ENCODE measurements at places on chromosomes 2 and 18.

DNA sequence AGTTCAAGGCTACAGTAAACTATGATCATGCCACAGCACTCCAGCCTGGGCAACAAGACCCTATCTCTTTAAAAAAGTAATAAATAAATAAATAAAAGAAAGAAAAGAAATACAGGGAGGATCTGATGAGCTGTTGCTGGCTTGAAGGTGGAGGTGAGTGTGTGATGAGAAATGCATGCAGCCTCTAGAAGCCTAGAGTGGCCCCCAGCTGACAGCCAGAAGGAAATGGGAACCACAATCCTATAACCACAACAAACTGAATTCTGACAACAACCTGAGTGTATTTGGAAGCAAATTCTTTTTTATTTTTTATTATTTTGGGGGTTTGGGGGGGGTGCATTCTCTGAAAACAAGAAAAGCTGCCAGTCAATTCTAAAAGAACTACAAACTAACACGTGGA, 14.6 kb downstream of the NOL10 start:
- DNase-seq: no peak

DNA sequence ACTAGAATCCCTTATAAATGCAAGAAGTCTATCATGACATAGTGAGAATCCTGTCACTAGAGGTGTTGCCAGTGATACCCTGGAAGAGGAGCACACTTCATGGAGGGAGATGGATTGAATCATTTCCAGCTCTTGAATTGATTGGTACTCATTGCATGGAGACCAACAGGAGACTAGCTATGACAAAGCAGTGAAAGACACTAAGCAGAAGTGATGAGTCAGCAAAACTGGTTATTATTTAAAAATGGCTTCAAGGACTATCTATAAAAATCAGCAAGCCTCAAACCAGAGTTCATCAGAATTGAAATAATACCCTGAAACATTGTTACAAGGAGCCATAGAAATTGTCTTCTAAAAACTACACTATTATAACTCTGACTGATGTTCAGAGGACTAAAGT, 200.3 kb downstream of the PDE11A start:
- DNase-seq: no peak

- no peak for DNase-seq
Measured at GRCh38 chr2:70619167-70619566, 65.5 kb upstream of the TGFA start.

GRCh38 chr2:162938387-162938786, 99.8 kb upstream of the KCNH7 start:
- no peak for DNase-seq

- no peak for DNase-seq
Measured at GRCh38 chr2:29519338-29519925, 402.0 kb downstream of the ALK start.

DNA sequence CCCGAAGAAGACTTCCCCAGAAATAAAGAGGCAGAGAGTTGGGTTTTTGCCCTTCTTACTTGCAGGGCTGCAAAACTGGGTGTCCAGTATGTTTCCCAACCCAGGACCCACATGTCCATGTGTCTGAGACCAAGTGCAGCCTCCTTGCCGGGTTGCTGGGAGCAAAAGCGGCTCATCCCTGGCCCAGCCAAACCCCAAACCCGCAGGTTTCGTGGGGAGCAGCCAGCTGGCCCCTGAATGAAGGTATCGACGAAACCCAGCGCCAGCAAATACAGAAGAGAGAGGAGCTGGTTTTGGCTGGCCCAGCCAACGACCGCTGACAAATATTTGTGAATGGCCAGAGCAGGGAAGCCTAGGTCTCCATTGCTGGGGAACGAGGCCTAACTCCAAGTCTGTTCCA, 197.1 kb downstream of the SMAD7 start:
- DNase-seq: no peak

- DNase-seq: no peak
Measured at GRCh38 chr2:11133238-11133935, 21.9 kb upstream of the SLC66A3 start.

GRCh38 chr2:142989273-142990204, 112.1 kb downstream of the KYNU start:
- DNase-seq: no peak

DNA sequence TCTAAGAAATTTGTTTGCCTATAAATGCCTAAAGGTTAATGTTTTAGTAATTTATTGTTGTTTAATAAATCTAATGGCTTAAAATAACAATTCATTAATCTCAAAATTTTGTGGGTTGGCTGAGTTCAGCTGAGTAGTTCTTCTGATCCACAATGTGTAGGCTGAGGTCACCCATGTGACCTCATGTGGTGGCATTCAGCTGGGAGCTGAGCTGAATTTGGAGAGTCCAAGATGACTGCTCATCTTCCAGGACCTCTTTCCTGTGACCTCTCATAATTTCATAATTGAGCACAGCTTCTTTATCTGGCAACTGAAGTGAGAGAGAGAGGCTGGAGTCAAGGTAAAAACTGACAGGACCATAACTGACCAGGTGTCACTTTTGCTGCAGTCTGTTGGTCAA, 132.4 kb downstream of the TXNL1 start:
- no peak for DNase-seq

DNA sequence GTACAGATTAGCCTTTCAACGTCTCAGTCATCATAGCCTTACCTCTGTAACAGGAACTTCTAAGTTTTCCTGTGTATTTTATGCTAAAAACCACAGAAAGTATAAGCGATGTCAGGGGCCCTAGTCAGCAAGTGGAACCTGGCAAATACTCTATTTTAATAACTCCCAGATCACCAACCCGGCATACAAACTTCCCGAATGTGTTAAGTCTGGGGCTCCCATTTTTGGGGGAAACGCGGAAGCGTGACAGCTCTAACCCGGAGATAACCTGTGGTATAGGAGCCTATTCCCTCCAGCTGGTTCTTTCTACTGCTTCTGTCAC, 574 bp downstream of the NIFK start:
- no peak for DNase-seq

DNA sequence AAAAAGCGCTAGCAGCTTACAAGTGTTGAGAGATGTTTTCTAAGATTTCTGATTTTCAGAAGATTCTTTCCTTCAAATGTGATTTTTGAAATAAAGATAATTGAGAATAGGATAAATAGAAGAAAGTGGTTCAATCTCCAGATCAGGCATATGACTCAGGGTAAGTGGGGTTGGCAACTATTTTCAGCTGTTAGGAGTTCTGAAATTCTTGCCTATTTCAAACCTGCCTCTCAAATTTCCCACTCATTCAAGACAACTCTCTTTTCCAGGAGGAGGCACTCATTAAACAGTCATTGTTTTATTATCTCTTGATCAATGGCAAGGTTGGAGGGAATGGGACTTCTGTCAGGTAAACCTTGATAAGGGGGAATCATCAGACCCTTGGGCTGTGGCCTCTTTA, 138.9 kb downstream of the HNMT start:
- no peak for DNase-seq
